KBM-7 (cell line): ENCODE measurements at places on chromosomes 13 and 19.

GRCh38 chr19:46731007-46731501, 14.1 kb upstream of the PRKD2 start:
- peak; percentile 89 for DNase-seq

DNA sequence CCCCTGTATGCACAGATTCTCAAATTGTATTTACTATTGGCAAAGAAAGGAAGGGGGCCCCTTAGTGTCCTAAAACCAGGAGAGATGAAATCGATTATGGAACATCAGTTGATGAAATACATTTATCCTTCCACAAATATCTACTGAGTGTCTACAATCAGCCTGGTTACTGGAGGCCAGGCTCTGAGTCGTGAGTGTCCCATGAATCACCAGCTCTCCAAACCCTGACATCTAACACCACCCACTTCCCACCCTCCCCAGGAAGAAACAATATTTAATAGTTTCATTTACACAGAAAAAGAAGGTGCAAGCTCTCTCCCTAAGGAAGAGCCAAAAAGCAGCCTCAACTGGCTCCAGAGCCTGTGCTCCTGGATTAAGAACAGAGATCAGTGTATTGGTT, 25.2 kb downstream of the KCTD15 start:
- no peak for DNase-seq

DNA sequence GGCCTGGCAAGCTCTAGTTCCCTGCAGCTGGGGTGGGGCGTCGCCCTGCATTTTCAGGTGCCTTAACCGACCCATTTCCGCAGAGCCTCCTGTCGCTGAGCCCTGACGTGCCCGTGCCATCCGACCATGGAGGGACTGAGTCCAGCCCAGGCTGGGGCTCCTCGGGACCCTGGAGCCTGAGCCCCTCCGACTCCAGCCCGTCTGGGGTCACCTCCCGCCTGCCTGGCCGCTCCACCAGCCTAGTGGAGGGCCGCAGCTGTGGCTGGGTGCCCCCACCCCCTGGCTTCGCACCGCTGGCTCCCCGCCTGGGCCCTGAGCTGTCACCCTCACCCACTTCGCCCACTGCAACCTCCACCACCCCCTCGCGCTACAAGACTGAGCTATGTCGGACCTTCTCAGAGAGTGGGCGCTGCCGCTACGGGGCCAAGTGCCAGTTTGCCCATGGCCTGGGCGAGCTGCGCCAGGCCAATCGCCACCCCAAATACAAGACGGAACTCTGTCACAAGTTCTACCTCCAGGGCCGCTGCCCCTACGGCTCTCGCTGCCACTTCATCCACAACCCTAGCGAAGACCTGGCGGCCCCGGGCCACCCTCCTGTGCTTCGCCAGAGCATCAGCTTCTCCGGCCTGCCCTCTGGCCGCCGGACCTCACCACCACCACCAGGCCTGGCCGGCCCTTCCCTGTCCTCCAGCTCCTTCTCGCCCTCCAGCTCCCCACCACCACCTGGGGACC, 1.2 kb downstream of the ZFP36 start:
- DNase-seq, result peak; percentile 20

DNA sequence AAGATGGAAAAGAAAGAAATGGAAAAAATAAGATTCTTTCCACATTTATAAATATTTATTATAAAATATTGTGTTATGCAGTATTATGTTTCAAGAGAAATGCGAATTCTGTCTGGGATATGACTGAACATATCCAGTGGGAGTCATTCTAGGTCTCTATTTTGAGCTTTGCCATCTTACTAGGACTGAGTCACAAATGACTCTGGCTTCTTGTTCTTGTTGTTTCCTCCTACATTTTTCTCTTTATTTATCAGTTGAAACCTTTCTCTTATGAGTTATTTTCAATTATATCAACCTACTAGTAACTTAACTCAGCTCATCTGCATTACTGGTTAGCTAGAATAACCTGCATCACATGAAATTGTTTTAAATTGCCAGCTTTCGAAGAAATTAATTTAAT, 1247.3 kb downstream of the SLITRK1 start:
- no peak for DNase-seq

DNA sequence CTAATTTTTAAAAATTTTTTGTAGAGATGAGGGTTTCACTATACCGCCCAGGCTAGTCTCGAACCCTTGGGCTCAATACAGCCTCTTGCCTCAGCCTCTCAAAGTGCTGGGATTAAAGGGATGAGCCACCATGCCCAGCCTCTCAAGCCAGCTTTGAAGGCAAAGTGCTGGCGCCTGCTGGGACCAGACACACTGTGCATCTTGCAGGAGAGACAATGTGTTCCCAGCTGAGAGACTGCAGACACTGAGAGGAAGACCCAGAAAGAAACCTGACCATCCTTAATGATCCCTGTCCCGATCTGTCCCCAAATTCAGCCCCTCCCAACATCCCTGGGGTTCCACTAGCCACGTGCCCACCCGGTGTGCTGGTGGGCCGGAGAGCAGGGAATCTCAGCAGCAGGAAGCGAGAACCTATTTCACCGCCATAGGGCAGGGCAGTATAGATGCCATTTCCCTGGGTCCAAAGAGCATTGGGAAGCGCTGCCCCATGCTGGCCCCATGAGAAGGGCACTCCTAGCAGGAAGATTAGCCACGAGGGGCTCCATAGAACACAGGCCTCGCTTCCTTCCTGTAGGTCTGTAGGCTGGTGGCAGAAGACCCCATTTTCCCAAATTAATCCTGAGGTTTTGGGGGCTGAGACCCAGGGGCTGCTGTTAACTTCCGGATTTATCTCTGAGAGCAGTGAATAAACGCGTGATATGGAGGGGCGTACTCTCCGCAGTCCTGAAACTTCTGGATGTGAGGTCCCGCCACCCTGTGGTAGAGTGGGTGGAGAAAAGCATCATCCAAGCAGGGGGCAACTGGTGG, 968 bp downstream of the RAVER1 start:
- no peak for DNase-seq

GRCh38 chr13:97068151-97068550, 73.9 kb upstream of the OXGR1 start:
- no peak for DNase-seq

- DNase-seq, result peak; percentile 78
Observed at GRCh38 chr19:50330365-50331078, 1.3 kb upstream of the KCNC3 start.

- DNase-seq, result no peak
Observed at GRCh38 chr13:28976636-28977035, 156.5 kb downstream of the MTUS2 start.

- DNase-seq, result peak; percentile 39
Observed at GRCh38 chr19:1315470-1316166, 29.9 kb downstream of the EFNA2 start.

DNA sequence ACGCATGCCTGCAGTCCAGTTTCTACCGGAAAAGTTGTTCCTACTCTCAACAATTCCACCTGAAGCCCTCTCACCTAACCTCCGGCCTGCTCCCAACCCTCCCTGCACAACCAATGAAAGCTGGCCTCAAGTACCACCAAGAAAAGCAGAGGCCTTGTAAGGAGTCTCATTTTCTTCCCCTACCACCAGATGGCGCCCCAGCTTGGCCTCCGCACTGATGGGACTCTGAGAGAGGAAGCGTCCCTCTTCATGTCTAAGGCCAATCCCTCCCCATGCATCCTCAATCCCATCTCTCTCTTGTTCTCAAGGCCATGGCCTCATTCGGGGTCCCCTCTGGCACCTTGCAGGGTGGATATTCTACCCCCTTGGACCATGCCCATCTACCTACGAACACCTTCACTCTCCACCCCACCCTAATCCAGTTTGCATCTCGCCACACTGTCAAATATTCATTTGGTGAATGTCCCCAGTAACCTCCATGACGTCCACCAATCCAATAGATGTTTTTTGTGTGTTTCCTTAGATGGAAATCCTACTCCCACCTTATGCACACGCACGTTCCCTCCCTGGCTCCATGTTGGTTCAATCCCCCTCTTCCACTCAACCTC, 412.8 kb downstream of the ZNF536 start:
- peak; percentile 55 for DNase-seq

- no peak for DNase-seq
Observed at GRCh38 chr13:111955412-111956065, 111.4 kb upstream of the SOX1 start.

DNA sequence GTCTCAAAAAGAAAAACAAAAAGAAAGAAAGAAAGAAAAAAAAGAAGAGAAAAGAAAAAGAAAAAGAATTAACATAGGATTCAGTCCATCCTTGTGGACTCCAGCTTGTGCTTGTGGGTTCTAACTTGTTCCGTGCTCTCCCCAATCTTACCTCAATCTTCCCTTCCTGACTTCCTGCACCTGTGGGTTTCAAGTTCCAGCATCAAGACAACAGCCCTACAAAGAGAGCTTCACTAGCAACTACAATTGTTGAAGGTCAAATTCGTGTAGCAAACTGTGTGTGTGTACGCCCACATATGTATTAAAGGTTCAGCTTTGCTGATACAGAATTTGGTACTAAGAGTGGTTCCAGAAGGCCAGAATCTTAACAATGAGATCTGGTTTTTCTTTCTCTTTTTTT, 25.3 kb downstream of the FXYD5 start:
- no peak for DNase-seq

DNA sequence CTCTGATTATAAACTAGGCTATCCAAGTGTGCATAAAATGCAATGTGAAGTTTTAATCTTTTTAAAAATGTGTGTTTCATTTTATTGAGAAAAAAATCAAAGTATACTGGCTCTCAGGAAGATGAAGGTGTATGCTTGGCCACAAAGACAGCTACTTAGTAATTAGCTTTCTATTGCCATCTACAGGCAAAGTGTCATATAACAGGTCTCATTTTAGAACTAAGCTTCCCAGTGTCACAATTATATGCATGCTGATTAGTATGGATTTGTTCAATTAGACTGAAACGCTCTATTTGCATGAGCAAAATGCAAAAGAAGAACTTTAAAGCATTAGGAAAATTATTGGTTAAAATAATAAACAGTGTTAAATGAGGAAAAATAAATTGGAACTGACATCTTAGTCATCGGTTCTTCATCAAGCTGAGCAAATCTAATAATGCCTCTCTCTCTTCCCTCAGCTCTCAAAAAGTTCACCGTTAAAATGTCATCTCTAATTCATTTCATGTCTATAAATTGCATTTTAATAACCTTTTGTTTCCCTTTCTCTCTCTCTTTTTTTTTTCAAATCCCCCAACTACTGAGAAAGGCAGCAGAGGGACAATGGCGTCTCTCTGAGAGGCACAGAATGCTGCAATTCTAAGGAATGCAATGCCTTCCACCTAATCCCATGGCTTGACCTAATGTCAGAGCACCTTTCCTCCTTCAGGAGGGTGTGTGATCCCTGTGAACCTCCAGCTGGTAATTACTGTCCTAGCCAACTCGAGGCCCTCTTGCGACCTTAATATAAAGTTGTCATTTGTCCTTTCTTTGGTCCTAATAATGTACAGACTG, 313.1 kb upstream of the MAB21L1 start:
- DNase-seq, result peak; percentile 57

- no peak for DNase-seq
Observed at GRCh38 chr19:3398114-3398899, 31.9 kb downstream of the NFIC start.

DNA sequence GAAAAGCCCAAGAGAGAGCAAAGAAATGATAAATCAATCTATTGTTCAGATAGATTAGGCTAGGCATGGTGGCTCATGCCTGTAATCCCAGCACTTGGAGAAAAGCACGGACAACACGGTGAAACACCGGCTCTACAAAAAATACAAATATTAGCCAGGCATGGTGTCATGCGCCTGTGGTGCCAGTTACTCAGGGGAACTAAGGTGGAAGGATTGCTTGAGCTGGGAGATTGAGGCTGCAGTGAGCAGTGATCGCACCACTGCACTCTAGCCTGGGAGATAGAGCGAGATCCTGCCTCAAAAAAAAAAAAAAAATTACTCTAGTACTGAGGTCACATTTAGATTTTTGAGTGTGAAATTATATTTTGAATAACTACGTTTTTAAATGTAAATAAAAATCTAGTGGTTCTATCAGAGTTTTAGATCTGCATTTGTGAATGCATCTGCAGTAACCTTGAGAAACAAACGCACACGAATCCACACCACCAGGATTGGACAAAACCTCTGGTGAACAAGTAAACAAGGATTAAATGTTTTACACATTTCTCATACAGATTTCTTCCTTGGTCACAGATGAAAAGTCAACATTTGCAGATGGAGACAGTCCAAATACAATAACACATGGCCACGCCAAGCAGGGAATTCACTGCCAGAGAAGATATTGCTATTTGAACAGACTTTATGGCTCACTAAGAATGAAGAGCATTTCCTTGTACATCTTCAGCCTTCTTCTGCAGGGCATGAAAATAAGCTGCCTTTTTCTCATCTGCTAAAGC, 917.6 kb downstream of the PCDH9 start:
- DNase-seq, result no peak

DNA sequence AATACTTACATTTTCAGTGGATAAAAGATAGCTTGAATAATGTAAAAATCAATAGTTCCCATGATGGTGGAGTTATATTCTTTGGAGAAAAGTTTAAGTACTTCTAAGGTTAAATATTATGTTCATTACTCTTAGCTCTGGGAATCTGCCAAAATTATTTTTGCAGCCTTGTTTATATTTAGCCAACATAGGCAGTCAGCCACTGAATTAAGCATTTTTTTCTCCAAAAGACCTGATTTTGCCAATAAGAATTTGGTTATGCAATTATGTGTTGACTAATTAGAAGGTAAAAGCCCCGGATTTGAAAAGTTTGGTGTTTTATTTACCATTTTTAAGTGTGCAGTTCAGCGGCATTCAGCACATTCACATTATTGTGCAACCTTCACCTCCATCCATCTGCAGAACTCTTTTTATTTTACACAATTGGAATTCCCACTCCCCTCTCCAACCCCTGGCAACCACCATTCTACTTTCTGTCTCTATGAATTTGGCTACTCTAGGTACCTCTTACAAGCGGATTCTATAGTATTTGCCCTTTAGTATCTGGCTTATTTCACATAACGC, 90.1 kb upstream of the C1QTNF9B start:
- no peak for DNase-seq

GRCh38 chr13:36880961-36881360, 39.1 kb downstream of the SMAD9 start:
- DNase-seq, result peak; percentile 14

- DNase-seq, result no peak
Observed at GRCh38 chr19:38422438-38422837, 3.6 kb downstream of the RASGRP4 start.

DNA sequence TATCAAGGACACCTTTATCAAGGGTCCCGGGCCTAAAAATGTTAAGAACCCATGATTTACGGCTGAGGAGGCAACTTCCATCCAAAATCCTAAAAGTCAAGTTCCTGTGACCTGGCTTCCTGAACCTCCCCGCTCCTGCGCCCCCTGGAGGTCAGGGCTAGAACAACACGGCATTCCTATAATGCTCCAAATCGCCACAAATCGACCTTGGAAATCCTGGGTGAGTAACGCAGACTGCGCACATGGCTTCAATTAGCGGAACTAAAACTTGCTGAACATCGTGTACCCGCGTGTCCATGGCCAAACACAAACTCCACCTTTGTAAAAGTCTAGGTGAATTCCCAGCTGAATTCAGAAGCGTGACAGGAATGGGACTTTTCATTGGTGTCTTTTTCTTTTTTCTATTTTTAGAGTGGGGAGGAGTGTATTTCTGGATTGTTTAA, 4.3 kb upstream of the C5AR1 start:
- DNase-seq, result peak; percentile 77

GRCh38 chr19:30969591-30969990, 379.6 kb downstream of the TSHZ3 start:
- no peak for DNase-seq
